ENCODE measurements at places on chromosomes 13 and 19.
A peak's percentile ranks its signal among the peaks of the same experiment; 100 is the strongest.

- DNase-seq = no peak
Measured at GRCh38 chr19:57319869-57320179, 448 bp upstream of the ZNF543 start.

DNA sequence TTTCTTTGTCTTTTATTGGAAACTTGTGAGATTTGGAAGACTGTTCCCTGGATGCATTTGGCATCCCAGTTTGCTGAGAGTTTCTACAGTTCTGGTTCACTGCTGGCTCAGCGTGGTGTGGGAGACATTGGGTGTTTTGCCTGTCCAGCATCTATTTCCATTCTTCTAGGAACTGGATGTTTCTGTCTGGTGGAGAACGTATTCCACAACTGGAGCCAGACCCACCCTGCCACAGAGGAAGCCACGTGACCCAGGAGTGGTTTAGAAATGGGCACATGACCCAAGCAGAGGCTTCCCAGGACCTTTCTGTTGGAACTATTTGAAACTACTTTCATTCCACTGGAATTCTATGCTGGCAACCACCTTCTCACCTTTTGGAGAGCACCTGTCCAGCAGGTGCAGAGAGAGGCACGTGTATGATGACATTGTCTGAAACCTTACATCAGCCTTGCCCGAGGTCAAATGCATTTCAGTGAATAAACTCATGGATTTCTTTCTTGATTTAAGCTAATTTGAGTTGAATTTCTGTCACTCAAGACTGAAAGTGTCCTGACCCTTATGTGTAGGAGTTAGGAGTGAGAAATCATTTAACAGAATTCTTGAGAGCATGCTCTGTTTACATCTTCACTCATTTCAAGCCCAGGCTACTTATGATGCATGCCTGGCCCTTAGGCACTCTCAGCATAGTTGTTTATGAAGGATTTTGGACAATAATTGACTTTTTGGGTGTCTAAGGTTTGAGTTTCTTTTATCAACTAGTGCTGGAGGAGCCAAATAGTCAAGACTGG, 121.8 kb downstream of the AKAP11 start:
- no peak for DNase-seq

GRCh38 chr13:46961719-46962118, 64.9 kb upstream of the HTR2A start:
- DNase-seq = peak; percentile 33

- no peak for DNase-seq
Measured at GRCh38 chr19:54434112-54434872, 14.7 kb upstream of the LENG8 start.

DNA sequence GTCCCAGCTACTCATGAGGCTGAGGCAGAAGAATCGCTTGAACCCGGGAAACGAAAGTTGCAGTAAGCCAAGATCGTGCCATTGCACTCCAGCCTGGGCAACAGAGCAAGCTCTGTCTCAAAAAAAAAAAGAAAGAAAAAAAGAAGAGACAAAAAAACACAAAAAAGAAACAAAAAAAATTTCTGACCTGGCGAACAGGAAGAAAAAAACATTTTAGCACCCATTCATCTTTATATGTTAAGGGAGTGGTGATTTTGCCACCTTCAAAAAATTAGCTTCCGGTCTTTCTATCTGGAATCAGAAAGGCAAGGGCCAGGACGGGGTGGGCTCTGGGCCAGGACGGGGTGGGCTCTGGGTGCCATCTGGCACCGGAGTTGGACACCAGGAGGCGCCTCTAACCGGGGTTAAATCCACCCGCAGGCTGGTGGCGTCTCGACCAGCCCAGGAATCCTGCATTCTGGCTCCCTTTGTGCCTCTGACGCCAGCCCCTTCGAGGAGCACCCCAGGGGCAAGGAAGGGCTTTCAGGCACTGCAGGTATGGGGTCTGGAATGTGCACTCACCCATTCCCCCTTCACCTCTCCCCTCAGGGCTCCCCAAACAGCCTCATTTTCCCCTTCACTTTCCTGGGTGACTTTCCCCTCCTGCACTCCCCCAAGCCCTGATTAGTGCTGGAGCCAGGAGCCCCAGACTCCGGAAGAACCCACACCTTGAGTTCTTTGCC, 10.4 kb upstream of the ZSWIM4 start:
- DNase-seq = peak; percentile 78

- no peak for DNase-seq
Measured at GRCh38 chr19:28619816-28620429, 593.0 kb downstream of the UQCRFS1 start.

GRCh38 chr19:31263328-31263727, 85.9 kb downstream of the TSHZ3 start:
- no peak for DNase-seq

DNA sequence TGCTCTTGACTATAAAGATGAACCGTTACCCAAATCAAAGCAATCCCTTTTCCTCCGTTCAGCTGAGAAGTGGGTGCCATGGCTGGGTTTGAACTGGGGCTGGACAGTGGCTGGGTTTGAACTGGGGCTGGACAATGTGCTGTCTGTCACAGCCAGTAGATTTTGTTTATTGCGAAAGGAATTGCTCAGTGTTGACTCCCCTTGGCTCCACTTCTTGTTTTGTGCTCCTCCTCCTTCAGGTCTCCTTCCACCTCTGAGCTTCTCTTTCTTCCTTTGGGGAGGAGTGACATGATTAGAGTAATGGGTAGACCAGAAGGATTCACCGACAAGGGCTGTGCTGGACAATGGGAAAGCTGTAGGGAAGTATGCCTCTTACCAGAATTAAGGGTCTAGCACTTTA, 19.4 kb upstream of the MBNL2 start:
- no peak for DNase-seq

DNA sequence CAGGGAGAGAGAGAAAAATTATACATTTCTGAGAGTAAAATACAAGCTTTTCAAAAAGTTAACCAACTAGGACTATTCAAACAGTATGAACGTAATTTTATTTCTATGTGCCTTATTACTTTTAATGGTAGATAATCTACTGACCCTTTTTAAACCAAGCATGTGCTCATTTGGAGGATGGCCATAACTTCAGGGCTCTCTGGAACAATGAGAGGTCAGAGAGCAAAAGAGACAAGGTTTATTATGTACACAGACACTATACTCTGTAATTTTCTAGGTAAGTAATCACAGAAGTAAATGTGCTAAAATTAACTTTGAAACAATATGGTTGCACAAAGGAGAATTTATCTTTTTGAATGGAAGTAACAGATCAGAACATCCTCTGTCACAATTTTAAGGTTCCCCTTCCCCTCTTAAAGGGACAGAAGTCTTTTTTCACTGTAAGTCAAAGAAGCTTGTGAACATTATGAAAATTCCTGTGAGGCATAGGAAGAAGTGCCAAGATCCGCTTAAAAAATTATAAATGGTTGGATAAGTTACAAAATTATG, 1.0 kb downstream of the POSTN start:
- no peak for DNase-seq

DNA sequence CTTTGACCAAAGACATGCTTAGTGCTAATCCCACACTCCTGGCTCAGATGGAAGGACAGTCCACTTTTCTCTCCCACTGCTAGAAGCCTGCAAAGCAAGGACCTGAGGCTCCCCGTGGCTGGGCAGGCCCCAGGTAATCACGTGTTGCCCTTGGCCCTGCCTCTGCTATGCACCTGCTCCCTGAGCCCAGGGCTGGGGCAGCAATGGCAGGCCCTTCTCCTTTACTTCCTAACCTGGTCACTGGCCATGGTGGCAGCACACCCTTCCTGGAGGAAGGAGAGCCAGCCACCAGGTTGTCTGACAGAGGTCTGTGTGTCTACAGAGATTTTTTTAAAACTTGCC, 27.9 kb upstream of the ZNF492 start:
- DNase-seq = no peak

DNA sequence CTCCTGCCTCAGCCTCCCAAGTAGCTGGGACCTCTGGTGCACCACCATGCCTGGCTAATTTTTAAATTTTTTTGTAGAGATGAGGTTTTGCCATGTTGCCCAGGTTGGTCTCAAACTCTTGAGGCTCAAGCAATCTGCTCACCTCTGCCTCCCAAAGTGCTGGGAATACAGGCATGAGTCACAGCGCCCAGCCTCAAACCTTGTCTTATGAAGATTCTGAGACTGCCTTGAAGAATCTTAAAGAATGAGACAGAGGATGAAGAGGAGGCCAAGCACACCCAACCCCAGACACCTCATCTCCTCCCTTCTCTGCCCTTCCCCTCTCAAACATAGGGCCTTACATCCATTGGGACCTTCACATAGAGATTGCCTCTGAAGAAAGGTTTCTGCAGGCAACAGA, 179.7 kb downstream of the ABCC4 start:
- DNase-seq = no peak

GRCh38 chr13:81379183-81379582, 1038.3 kb upstream of the SPRY2 start:
- no peak for DNase-seq

DNA sequence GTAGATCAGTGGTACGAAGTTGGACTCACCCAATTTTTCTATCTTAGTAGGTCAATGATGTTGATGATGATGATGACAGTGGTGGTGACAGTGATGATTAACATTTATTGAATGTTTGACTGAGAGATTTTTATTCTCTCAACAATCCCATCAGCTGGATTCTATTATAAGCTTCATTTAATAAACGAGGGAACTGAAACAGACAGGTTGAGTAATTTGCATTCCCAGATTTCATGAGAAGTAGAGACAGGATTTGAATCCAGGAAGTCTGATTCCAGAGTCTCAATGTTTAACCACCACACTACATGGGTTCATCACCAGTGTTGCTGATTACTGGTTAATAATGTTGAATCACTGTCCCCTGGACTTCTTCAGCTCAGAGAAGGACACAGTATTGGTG, 168.9 kb downstream of the FLT1 start:
- DNase-seq = no peak

- DNase-seq = no peak
Measured at GRCh38 chr13:113083402-113084061, 22.1 kb upstream of the F7 start.

- DNase-seq = peak; percentile 8
Measured at GRCh38 chr13:27353166-27353583, 71.2 kb upstream of the GTF3A start.

- DNase-seq = no peak
Measured at GRCh38 chr19:46299695-46300094, 2.9 kb downstream of the HIF3A start.

- no peak for DNase-seq
Measured at GRCh38 chr19:45824041-45824471, 8.9 kb upstream of the RSPH6A start.

DNA sequence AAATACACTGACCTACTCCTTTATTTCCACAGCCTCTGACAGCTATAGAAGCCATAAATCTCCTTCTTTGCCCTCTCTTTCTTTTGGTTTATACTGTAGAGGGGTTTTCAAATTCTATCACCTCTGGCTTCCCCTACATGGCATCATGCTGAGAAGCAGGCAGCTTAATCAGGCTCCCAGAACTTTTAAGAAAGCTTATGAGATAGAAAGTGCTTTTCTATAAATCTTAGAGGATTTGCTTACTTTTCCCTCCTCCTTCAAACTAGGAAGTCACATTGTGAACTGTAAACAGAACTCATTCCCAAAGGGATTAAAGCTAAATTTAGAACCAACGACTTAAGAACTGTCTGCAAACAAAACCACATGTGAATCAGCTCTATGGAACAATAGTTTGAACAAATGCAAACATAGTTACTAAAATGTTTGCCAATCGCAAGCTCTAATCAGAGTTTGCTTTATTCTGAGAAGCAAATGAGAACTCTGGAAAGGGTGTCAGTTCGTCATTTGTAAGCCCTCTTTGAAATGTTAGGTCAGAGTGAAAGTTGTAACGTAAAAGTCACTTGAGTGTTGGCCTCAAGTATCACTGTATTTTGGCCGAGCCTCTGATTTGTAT, 344.1 kb downstream of the RFC3 start:
- no peak for DNase-seq

GRCh38 chr13:113744197-113745000, 14.6 kb upstream of the TMEM255B start:
- no peak for DNase-seq

GRCh38 chr13:34360702-34361101, 542.8 kb downstream of the RFC3 start:
- no peak for DNase-seq

GRCh38 chr19:7346488-7346971, 2.2 kb upstream of the ARHGEF18 start:
- no peak for DNase-seq

DNA sequence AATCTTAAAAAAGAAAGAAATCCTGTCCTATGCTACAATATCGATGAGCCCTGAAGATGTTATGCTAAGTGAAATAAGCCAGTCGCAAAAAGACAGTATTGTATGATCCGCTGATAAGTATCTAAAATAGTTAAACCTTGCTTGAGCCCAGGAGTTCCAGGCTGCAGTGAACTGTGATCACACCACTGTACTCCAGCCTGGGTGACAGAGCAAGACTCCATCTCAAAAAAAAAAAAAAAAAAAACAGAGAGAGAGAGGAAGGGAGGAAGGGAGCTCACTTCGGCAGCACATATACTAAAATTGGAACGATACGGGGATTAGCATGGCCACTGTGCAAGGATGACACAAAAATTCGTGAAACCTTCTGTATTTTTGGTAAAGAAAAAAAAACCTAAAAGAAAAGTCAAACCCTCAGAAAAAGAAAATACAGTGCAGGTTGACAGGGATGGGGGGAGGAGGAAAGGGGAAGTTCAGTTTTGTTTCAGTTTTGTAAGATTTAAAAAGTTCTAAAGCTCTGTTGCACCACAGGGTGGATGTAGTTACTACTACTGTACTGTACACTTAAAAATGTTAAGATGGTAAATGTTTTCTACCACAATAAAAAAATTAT, 8.4 kb downstream of the CLASRP start:
- no peak for DNase-seq

DNA sequence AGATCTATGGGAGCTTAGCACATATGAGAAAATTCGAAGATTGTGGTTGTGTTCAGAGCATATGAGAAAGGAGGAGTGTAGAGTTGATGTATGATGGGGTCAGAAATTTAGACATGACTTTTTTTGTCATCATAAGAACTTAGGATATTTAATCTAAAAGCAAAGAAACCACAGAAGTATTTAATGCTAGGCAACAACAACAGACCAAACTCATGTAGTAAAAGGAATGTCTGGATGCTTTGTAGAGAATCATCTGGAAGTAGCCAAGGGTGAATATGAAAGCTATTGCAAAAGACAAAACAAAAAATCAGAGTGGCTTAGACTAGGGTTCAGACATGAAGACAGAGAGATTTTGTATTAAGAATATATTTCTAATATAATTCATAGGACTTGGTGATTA, 190.3 kb downstream of the SLITRK1 start:
- DNase-seq = no peak

GRCh38 chr19:53553865-53554791, 16.2 kb downstream of the ZNF331 start:
- peak; percentile 96 for DNase-seq

- no peak for DNase-seq
Measured at GRCh38 chr19:18726846-18727245, 43.4 kb downstream of the CRTC1 start.

Measured in CD4-positive, alpha-beta T cell treated with Interferon alpha-2 for 1 hour (primary cell).